Upper lobe of right lung (tissue), 1 donor: ENCODE measurements at places on chromosomes 4 and X. TPM values are rescaled to one million over a fixed set of nuclear protein-coding genes. Genes with fewer than 3 reads are reported as not detected.

- DNase-seq = no peak
Measured at GRCh38 chr4:106615410-106615945, 246.9 kb upstream of the GIMD1 start.

- DNase-seq = no peak
Measured at GRCh38 chr4:174999407-174999806, 81.2 kb downstream of the ADAM29 start.

GRCh38 chr4:157196046-157196445 lies 24.5 kb upstream of the GRIA2 start:
- no peak for DNase-seq

DNA sequence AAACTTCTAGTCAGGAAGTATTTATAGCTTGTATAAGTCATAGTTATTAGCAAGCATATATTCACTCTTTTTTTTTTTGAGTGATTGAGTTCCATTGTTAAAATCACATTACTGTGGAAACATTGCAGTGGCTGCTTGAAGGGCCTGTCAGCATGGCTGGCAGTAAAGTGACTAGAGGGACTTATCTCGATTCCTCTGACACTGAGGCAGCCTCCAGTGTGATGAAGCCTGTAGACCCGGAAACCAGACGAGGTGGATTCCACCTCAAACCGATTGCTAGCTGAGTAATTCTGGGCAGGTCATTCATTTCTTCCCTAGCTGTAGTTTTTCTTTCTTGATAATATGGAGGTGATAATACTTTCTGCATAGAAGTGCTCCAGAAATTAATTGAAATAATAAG lies 4.7 kb downstream of the FAM149A start:
- no peak for DNase-seq

- no peak for DNase-seq
Measured at GRCh38 chrX:42398967-42399631, 378.9 kb downstream of the PPP1R2C start.

- DNase-seq = no peak
Measured at GRCh38 chr4:5931526-5931925, 38.6 kb upstream of the CRMP1 start.

DNA sequence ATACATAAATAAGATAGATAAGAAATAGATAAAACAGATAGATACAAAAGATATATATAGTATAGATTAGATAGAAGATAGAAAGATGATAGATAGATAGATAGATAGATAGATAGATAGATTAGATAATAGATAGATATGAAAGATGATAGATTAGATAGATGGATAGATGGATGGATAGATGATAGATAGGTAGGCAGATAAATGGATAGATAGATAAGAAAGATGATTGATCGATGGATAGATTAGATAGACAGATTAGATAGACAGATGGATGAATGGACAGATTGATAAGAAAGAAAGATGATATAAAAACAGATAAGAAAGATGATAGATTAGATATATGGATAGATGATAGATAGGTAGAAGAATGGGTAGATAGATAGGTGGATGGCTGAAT lies 90.3 kb downstream of the SMIM20 start:
- no peak for DNase-seq

DNA sequence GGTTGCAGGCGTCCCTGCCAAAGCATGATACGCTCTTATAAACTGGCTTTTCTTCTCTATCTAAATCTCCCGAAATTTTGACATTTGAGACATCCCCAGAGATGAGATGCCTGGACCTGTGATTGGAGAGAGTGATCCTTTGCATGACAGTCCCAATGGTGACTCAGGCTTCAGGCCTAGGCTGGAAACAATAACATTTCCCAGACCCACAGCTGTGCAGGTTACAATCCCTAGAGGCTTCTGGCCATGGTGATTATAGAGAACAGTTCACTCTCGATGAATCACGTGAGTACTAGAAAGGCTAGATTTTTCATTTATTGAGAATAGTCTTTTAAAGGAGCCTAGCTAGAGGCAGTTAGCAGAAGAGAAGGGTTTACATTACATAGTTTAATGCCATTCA lies 75.9 kb downstream of the SPATA18 start:
- no peak for DNase-seq

DNA sequence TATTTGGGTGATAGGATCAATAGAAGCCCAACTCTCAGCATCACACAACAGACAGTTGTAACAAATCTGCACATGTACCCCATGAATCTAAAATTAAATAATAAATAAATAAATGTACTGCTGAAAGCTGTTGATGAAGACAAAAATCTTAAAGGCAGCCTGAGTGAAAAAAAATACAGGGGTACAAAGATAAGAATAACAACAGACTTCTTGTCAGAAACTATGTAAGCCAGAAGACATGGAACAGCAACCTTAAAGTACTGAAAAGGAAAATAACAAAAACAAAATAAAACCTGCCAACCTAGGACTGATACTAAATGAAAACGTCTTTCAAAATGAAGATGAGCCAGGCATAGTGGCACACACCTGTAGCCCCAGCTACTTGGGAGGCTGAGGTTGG lies 25.0 kb upstream of the PDLIM5 start:
- no peak for DNase-seq

GRCh38 chrX:115689931-115690330 lies 129.0 kb downstream of the PLS3 start:
- DNase-seq = no peak

GPRASP3 gene
- 4.3 TPM for total RNA-seq

NLGN3 gene
- 0.69 TPM for total RNA-seq

RBM47 gene
- total RNA-seq = 105 TPM

CYBB gene
- total RNA-seq = 225 TPM

SULT1B1 gene
- total RNA-seq = 9.2 TPM

MUC7 gene
- total RNA-seq = not detected
